ENCODE measurements at places on chromosomes 7 and 10. TPM values are rescaled to one million over a fixed set of nuclear protein-coding genes. Genes with fewer than 3 reads are reported as not detected.

- DNase-seq: peak; percentile 7
Observed at GRCh38 chr7:12490107-12490688, 80.3 kb upstream of the SCIN start.

DNA sequence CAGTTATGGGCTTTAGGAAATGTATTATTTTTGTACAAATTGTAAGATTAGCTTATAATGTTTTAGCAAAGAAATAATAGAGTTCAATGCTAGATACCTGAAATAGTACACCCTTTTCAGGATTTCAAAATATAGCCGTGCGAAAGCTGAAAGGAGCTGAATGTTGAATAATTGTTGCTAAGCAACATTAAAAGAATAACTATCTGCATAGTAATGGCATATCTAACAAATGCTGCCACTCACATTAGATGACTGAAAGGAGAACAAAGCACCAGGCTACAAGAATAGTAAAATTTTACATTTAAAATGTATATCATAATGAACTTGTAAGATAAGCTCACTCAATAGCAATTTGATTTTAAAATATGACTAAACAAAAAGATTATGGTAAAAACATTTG, 82.5 kb downstream of the SDHAF3 start:
- no peak for DNase-seq

DNA sequence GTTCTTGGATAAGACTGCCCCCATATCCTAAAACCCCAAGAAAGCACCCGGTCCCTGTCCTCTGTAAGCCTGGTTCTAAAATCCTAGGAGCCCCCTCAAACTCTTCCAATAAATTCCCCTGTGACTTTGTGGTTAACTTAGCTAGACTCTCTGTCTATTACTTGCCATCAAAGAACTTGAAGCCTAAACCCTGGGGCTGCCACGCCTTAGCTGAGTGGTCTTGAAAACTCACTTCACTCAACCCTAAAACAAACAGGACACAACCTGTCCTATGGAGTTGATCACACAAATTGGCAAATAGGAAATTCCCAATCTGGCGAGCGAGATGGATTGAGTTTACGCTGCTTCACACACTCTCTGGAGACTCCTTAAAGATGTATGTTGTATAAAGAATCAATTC, 191.4 kb upstream of the SVIL start:
- no peak for DNase-seq

MNX1 gene
- total RNA-seq: not detected

PDGFA gene
- total RNA-seq: 8.2 TPM

DNA sequence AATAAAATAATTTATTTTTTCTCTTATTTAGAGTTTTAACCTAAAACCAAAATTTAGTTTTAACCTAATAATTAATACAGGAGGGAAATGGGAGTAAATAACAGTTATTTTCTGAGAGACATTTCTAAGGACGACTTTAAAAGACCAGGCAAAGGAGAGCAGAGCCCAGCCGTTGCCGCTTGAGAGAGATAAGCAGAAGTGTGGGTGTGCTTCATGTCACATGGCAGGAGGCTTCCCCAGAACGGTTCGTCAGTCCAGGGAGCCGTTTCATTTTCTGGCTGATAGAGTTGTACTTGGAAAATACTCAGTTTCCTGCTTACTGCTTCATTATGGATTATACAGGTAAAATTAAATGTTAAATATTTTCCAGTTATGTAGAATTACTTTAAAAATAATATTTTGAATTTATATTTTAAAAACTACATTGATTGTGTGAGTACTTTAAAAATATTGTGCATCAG, 61.4 kb downstream of the ST7 start:
- DNase-seq: no peak

DNA sequence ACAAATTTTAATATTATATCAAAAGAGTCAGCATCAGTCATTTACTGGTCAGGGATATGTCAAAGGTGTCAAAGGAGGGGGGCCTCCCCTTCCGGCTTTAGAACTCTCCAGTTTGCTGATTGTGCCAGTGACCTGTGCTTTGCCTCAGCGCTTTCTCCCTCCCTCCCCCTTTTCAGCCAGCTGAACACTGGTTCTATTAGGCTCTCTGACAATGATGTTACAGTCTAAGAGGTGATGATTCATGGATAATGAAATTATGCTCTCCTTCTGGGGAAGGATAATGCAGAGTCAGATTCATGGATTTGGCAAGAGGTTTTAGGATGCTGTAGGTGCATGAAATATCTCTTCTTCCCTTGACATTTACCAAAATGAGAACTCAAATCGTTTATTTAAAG, 6.1 kb downstream of the LRRTM3 start:
- DNase-seq: no peak

DNA sequence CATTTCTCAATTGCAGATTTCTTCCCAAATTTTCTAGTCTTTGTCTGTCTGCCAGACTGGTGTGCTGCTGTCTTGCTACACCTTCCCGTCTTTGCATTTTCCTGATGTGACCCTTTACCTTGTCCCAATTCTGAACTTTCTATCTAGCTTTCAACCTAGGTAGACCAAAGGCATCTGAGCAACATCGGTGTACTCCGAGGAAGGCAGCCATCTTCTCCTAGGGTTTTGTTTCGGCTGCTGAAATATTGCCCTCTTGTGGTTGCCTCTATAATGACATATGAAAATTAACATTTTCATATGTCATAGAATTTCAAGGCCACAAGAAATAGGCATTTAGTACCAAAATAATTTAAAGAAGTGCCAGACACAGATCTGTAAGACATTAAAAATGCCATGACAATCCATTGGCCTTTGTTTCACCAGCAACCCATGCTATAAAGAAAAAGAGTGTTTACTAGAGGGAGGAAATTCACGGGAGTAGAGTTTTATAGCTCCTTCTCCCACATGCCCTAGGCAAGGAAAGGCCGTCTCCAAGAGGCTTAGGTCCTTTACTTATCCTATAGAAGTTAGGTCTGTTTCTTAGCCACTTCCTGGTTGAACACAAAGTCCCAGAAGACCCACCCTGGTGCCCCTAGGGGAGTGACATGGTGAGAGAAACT, 23.4 kb downstream of the OR9A2 start:
- DNase-seq: peak; percentile 39

DNA sequence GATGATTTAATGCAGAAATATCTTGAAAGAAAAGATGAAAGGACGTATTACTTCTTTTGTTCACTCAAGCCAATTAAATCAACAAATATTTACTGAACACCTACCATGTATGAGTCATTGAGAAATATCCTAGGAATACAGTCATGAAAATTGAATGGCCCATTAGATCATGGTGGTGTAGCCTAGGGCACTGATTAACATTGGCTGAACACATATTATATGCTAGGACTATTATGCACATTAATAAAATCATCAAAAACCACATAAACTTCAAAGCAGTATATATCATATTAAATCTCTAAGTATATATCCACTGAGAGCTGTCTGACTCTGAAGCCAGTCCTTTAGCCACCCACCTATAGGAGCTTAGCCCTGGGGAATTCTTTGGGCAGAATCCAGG, 41.8 kb downstream of the FAM204A start:
- no peak for DNase-seq

- DNase-seq: no peak
Observed at GRCh38 chr7:129166745-129167144, 21.7 kb upstream of the SMO start.

- DNase-seq: peak; percentile 41
Observed at GRCh38 chr7:95687759-95688343, 84.5 kb upstream of the DYNC1I1 start.

DNA sequence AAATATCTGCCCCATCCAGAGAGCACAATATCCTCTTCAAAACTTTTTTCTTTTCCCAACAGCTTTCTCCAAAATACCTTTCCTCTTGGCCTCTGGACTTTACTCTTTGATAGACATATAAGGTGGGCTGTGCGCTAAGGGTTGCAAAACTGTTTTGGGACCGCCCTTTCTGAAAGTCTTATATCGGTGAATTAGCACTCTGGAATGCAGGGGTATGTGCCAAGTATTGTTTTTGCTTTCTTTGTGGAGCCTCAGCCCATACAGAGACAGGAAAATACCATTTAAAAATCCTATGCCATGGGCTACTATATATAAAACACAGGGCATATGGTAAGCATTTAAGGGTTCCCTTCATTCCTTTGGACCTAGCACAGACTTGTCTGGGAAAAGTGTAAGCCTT, 37.7 kb downstream of the PPP1R17 start:
- DNase-seq: no peak

- DNase-seq: peak; percentile 43
Observed at GRCh38 chr10:126387931-126388911, at the start of gene ADAM12. ADAM12 (minus strand) TSS chr10:126388477; CDS start chr10:126388145, 332 bp downstream.

GRCh38 chr10:29465384-29465783, 169.4 kb downstream of the SVIL start:
- DNase-seq: no peak

GRCh38 chr7:103912891-103913605, 76.4 kb downstream of the RELN start:
- no peak for DNase-seq

EBLN1 gene
- total RNA-seq: not detected

SEC61G gene
- 279 TPM for total RNA-seq

DNA sequence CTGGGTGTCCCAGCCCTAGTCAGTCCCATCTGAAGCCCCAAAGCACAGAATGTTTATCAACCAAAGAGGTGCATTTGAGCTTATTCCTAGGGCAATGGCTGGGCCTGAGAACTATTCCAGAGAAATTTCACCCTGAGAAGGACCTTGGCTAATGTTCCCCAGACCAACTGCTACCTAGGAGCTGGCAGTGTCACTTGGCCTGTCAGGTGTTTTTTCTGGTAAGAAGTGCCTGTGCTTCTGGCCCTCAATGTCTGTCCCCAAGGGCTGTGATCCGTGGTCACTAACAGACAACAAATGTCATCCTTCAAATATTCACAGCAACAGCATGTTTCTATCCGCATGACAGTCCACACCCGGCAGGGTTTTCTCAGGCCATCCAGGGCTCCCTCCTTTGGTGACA, 209.3 kb upstream of the FRMD4A start:
- no peak for DNase-seq

DNA sequence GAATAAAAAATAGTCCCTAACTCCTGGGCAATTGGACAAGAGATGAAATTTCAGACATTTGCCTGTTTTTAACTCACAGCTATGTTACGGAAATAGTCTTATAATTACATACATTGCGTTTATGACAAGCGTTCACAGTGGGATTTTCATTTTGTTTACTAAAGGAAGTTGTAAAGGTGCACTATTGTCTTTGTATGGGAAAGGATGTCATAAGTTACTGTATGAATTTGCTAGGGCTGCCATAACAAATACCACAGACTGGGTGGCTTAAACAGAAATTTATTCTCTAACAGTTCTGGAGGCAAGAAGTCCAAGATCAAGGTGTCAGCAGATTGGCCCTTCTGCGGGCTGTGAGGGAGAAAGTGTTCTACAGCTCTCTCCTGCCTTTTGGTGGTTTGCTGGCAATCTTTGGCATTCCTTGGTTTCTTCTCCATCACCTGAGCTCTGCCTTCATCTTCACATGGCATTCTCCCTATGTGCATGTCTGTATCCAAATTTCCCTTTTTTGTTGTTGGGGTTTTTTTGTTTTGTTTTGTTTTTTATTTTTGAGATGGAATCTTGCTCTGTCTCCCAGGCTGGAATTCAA, 5.6 kb downstream of the NFE2L3 start:
- no peak for DNase-seq

- DNase-seq: no peak
Observed at GRCh38 chr10:85317827-85318226, 989.4 kb downstream of the CCSER2 start.

DNA sequence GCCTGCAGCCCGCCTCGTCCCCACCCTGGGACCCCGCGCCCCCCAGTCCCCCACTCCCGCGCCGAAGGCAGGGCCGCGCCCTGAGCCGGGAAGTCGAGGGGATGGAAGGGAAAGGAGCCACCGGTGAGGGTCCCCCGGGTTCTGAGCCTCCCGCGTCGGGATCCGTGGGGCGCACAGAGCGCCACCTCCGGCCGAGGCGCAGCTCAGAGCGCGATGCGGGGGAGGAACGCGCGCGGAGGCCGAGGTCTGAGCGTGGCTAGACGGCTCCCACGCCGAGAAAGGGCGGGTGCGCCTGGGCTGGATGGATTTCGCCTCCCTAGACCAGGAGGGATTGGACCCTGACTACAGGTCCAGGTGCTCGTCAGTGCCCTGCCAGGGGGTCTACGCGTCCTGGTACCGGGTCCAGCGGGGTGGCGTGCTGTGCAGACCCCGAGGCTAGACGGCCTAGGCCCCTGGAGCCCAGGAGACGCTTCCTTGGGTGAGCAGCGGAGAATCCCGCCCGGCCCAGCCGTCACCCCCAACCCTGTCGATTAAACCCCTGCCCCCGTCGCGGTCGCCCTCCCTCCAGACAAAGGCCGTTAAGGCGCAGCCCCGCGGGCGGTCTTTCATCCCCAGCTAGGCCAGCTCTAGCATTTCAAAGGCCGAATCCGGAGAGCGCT, 986 bp upstream of the PDGFA start:
- no peak for DNase-seq

MOGAT3 gene
- total RNA-seq: not detected

DNA sequence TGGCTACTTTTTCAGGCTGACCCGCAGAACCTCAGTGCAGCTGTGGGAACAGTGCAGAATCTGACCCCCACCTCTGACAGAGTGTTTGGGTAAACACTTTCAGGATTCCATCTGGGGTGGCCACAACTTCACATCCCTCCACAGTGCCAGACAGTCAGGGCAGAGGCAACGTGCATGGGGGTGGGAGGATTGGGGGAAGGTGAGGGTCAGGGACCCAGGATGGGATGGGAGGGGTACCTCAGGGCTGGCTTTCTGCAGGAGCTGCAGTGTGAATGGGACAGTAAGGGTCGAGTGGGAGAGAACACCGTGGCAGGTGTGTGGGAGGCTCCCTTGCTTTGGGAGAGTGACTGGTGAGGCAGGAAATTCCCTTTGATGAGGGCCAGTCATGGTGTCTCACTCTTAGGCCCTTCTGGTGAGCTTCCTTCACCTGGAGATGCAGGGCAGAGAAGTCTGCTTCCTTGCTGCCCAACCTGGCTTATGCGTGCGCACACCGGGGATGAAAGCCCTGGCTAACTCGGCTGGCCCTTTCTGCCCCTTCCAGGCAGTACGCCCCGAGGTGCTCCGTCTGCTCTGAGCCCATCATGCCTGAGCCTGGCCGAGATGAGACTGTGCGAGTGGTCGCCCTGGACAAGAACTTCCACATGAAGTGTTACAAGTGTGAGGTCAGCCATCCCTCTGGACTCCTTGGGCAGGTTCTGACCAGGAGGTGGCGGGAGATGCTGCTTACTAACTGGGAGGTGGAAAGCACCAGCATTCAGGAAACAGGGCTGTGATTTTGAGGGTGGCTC, 8.4 kb downstream of the ZYX start:
- DNase-seq: no peak

GRCh38 chr7:22216832-22217475, 140.0 kb downstream of the RAPGEF5 start:
- DNase-seq: no peak

DNA sequence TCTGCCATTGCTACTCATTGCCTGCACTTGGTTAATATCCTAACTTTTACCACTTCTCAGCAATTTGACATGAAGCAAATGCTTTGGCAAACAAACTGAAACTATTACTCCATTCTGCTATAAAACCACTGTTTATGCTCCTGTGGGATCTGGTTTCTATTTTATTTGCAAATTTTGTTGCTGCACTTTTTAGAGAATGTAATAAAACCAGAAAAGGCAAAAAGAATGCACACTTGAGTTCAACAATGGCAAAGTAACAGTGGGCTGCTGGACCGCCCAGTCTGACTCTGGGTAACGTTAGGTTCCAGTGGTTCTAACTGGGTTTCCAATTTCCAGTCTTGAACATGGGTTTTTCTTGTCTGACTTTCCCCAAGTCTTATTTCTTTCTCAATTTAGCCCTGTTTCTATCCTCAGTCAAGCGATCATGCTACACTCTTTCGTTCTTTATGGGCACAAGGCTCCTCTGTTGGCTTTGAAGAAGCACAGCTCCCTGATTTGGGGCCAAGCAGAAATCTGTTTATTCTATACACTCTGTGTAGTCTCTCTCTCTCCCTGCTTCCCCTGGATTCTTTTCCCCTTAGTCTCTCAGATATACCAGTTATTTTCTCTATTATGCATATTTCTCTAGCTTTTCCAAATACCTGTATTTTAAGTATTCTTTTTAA, 129.2 kb upstream of the FAM3C start:
- DNase-seq: no peak
